ENCODE measurements at places on chromosomes 16 and 17.
A peak's percentile ranks its signal among the peaks of the same experiment; 100 is the strongest.

- DNase-seq, result peak; percentile 36
Measured at GRCh38 chr16:57533431-57534336, 2.7 kb downstream of the CCDC102A start.

GRCh38 chr16:25311950-25312349, 54.3 kb upstream of the ZKSCAN2 start:
- DNase-seq, result no peak

DNA sequence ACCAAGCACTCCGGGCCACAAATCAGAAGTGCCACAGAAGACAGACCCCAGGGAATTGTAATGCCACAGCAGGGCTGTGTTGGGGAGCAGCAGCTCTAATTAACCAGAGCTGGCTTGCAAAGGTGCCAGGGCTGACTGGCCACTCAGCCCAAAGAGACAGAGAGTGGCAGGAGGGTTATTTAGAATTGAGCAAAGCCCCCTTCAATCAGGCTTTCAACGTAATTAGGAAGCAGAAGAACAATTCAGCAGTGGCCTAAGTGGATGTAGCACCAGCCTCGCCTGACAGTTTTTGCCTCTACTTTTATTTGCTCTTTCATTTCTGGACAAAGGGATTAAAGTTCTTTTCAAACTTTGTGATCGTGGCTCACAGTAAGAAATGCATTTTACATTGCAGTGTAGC, 278.3 kb upstream of the IRX3 start:
- no peak for DNase-seq

DNA sequence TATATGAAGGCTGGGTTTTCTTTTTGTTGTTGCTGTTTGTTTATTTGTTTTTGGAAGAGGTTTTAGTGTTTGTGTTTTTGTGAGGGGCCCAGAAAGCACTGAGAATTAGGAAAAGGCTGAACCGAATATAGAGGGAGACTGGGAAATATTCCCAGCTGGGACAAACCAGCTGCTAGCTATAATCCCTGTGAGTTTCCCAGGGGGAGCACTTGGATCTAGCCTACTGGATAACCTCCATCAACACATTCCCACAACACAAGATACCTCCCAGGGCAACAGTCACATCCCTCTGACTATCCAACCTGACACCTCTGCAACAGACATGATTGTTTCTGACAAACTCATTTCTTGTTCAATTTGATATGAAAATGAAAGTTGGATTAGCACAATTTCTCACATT, 16.7 kb downstream of the CDH11 start:
- no peak for DNase-seq

- no peak for DNase-seq
Measured at GRCh38 chr17:20094777-20095176, 85.6 kb downstream of the SPECC1 start.

DNA sequence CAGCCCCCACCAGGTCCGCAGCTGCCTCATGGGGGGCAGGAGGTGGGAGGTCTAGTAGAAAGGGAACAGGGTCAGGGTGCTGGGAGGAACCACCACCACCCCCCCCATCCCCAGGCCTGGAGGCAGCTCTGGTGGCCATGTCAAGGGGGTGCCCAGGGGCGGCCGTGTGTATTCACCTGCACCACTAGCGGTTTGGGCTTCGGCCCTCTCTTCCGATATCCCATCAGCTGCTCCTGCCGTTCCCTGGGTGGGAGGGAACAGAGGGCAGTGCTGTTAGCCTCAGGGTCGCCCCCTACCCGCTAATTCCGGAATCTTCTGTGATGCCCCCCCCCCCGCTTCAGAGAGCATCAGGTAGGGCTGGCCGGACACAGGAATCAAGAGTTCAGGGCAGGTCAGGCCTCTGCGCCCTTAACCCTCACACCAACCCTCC, 3.8 kb downstream of the CBX4 start:
- no peak for DNase-seq

GRCh38 chr17:61233991-61234750, 165.5 kb upstream of the TBX2 start:
- DNase-seq, result no peak
